ENCODE measurements at places on chromosomes 3 and 15.

GRCh38 chr15:41783296-41783695 lies 9.0 kb downstream of the MAPKBP1 start:
- DNase-seq: no peak

DNA sequence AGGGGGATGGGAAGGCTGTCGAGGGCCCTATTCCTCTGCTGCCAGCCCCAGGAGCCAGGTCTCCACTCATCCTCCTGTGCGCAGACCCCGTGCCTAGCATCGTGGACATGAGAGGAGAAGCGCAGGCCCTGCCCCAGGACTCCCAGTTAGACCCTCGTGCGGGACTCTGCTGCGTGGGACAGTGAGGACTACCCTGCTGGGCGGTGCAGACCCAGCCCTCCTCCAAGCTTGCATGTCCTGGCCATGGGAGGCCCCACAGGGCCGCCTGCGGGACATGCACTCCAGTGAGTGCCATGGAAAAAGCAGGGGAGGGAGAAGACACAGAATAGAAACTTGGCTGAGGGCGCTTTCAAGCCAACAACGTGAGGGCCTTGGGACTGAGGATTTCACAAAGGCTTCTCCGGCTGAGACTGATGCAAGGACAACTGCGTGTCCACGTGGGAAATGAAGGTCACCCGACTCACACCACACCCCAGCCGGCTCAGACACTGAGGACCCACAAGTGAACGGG lies 62.6 kb upstream of the IQSEC1 start:
- DNase-seq: no peak

GRCh38 chr3:108241721-108242120 lies 19.5 kb upstream of the IFT57 start:
- no peak for DNase-seq

DNA sequence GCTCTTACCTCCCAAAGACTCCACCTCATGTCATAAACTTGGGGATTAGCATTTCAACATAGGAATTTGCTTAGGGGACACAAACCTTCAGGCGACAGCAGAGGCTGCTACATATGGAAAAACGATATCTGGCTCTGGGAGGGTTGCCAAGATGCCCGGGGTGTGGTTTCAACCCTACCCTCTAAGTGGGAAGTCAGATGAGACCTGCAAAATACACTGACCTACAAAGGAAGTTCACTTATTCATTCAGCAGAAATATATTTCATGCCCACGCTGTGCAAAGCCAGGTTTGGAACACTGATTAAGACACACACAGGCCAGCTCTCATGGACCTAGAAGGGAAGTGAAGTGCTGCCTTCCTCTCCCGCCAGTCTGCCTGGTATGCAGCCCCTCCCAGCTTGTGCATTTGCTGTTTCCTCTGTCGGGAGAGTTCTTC lies 239.3 kb downstream of the FEZF2 start:
- DNase-seq: no peak

DNA sequence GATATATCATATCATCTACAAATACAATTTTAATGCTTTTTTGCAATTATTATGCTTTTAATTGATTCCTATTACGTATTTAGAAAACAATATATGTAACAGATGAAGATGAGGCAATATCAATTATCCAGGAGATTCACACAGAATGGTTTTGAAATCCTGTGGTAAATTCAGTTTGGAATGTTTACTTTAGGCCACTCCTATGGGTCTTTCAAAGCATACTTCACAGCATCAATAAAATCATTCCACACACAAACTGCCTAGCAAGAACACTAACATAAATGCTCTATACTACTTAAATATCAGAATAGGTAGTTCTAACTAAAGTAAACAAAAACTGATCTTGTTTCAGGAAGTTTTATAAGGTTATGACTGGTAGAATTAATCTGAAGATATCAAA lies 90.5 kb downstream of the FAM227B start:
- DNase-seq: no peak

DNA sequence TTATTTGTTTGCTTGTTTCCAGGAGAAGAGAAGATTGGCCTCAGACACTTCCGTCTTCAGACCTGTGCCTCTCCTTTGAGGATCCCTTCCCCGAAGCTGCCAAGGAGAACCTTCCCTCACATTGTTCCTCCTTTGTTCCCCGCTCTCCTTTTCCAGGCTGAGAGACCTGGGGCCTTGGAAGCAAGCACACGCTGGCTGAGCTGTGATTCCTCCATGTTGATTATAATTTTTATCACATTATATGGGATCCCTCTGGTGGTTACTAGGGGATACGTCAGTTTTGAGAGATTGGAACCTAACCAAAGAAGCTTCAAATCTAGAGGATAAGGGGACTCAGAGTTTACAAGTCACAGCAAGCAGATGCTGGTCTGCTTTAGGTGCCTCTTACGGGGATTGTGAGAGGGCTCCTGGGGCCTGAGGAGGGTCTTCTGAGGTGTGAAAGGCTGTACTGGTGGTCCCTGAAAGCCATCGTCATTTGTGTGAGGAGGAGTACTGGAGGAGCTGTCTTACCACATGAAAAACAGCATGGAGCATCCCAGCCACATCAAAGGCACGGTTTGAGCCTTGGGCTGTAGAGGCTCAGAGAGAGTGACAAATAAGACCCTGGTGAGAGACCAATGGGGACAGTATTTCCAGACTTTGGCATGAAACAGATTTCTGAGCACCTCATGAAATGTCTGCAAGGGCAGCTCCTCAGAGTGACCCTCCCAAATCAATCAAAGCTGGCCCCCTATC lies 760.1 kb upstream of the CFAP20DC start:
- no peak for DNase-seq

DNA sequence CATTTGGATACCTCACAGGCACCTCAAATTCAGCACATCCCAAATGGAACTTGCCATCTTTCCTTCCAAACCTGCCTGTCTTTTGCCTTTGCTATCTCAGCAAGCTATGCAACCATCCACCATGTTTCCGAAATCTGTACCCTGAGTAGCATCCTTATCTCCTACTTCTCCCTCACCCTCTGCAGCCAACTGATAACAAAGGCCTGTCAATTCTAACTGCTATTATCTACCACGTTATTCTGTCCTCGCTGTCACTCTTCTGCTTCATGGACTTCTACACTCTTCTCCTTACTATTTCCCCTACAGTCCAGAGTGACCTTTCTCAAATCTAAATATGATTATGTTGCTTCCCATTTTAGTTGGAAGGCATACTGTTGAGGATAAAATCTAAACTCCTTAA lies 25.5 kb upstream of the TAFA4 start:
- no peak for DNase-seq

DNA sequence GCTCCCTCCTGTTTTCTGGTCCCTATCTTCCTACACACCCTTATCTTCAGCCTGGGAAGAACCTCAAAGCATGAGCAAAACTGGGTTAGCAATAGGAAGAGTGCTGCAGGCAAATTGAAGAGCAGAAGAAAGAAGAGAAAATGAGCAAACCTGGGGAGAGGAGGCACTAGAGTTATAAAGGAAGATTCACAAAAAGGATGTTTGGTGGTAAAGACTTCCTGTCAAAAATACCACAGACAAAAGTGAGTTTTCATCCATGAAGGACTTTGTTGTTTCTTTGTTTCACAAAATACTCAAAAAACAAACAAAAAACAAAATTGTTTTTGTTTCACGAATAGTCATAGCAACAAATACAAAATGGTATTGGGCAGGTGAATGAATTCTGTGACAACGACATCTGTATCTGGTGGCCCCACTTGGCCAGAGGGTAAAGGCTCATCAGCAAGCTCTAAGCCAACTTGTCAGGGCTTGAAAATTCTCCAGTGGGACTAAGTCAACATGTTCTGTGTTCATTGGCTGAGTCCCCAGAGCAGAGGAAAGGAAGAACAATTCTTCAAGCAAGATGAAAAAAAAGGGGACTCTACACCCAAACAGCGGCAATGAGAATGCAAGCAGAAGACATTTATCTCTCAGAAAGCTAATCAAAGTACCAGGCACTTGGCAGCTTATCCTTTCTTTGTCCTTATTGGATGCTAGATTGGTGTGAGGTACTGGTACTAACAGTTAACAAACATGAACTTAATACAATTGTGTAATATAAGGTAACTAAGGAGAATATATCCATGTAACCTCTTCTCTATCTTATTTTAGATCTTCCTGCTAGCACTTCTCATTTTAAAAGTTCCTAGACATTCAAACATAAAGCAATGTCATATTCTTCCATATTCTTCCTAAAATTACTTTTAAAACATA lies 9.7 kb downstream of the ATP8B4 start:
- DNase-seq: no peak

- no peak for DNase-seq
These were observed 54.7 kb downstream of the ST8SIA2 start for GRCh38 chr15:92448370-92448769.

GRCh38 chr3:45552031-45552793 lies 42.3 kb upstream of the LIMD1 start:
- DNase-seq: no peak

- no peak for DNase-seq
These were observed 14.8 kb upstream of the BUB1B start for GRCh38 chr15:40146037-40146436.

- DNase-seq: no peak
These were observed 63.8 kb downstream of the LMCD1 start for GRCh38 chr3:8565376-8565775.

DNA sequence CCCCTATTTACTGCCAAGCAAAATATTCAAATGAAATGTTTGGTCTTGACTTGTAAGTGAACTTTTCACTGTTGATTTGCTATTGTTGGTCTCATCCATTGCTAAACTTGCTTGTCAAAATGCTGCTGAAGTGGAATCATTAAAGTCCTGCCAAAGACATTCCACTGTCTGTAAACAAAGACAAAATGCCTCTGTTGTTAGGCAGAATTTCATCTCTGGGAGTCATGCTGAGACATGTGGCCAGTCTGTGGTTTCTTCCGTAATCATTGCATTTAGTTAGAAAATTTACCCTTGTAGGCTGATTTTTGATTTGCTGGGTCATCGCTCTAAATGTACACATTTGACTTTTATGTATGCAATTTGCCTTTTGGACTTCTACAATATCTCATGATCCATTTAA lies 577.7 kb downstream of the MECOM start:
- DNase-seq: no peak

- DNase-seq: no peak
These were observed 8.6 kb upstream of the STX19 start for GRCh38 chr3:94036909-94037507.
